ENCODE measurements at places on chromosomes 3 and 15.

GRCh38 chr15:77352887-77353286 is 67.0 kb downstream of the PEAK1 start:
- no peak for DNase-seq

DNA sequence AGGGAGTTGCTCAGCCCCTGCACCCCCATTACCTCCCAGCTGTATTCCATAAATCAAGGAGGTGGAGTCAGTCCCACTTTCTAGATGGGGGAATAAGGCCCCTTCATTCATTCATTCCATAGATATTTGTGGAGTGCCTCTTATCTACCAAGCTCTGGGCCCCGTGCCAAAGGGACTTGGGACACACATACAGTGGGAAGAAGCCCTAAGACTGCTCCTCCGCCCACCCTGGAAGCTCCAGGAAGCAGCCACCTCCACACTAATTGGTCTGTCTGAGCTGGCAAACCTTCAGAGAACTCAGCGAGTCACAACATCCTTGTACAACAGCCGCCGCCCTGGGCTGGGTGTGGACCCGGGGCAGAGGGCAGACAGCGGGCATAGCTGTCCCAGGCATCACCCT is 6.4 kb downstream of the STRA6 start:
- no peak for DNase-seq

DNA sequence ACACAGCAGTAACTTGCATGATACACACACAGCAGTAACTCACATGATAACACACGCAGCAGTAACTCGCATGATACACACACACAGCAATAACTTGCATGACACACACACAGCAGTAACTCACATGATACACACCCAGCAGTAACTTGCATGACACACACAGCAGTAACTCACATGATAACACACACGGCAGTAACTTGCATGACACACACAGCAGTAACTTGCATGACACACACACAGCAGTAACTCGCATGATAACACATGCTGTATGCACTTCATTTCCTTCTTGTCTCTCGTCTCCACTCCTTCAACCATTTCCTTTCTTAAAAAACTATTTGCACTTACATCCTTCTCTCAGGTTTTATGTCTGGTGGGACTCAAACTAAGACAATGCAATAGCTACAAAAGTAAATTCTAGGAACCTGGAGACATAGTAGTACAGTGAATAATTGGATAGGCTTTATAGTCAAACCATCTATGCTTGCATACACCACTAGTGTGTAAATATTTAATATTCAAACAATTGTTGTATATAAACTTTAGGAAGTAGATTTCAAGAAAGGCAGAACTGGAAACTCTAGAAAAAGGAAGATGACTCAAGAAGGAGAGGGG is 130.8 kb downstream of the UACA start:
- DNase-seq, result no peak

DNA sequence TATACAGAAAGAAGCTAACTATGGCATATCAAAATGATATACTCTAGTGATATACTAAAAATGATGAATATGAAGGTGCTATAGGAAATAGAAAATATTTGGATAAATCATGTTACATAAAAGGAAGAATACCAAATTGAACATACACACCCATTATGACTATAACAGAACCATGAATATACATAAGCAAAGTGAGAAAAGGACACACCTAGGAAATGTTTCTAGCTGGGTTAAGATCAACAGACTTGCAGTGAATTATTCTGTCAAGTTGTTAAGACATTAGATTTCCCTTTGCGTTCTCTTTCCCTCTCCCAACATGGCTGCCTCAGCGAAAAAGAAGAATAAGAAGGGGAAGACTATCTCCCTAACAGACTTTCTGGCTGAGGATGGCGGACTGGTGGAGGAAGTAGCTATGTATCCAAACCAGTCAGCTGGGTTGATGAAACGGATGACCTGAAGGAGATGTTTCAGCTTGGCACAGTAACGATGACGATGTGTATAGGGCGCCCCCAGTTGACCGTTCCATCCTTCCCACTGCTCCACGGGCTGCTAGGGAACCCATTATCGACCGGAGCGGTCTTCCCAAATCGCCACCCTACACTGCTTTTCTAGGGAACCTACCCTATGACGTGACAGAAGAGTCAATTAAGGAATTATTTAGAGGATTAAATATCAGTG is 20.2 kb upstream of the PARP14 start:
- DNase-seq, result no peak
